ENCODE measurements at places on chromosomes 4 and X. TPM values are rescaled to one million over a fixed set of nuclear protein-coding genes. Genes with fewer than 3 reads are reported as not detected.

The TBX22 gene
- 1.3 TPM for total RNA-seq

The TRIML2 gene
- 49.9 TPM for total RNA-seq

The NWD2 gene
- not detected for total RNA-seq

The NPY2R gene
- 0.04 TPM for total RNA-seq

The S100P gene
- not detected for total RNA-seq

The SPACA5 gene
- not detected for total RNA-seq

The FHIP1A gene
- total RNA-seq = 24.2 TPM

The MAGEA2B gene
- total RNA-seq = not detected

The MECP2 gene
- 24.2 TPM for total RNA-seq

The TMPRSS11F gene
- total RNA-seq = not detected

The TEC gene
- 2.0 TPM for total RNA-seq

The FRMD7 gene
- total RNA-seq = not detected

The NAP1L5 gene
- total RNA-seq = 1.3 TPM

The POF1B gene
- not detected for total RNA-seq

The SGMS2 gene
- total RNA-seq = 0.37 TPM

The HTR2C gene
- 3.2 TPM for total RNA-seq

The CT47B1 gene
- total RNA-seq = not detected

The COX7B gene
- total RNA-seq = 220 TPM

The DGAT2L6 gene
- total RNA-seq = not detected

The RAB39B gene
- total RNA-seq = 3.6 TPM

The DHX15 gene
- 292 TPM for total RNA-seq

The TLR7 gene
- total RNA-seq = not detected

The GYPB gene
- not detected for total RNA-seq
